ENCODE measurements at places on chromosomes 11 and 22.

GRCh38 chr11:95739108-95739938, 50.3 kb downstream of the FAM76B start:
- no peak for DNase-seq

GRCh38 chr11:64056213-64056785, 20.6 kb downstream of the FLRT1 start:
- DNase-seq, result no peak

GRCh38 chr22:40123387-40123786, 54.3 kb upstream of the TNRC6B start:
- DNase-seq, result no peak

DNA sequence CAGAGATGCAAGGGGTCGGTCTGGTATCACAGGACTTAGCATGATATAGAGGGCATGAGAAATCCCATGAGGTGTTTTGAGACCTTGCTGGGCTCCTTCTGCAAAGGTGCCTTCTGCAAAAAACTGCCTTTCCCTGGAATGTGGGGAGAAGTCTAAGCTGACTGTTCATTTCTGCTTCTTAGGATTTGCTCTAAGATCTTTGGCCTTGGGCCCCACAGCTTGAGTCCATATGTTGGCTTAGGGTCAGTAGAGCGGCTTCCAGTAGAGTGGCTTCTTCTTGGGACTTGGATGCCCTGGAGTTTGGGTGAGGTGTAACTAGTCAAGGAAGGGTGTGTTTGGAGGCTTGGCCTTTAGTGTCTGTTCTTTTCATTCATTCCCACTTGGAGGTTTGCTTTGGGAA, 37.0 kb downstream of the AMPD3 start:
- DNase-seq, result peak; percentile 16

DNA sequence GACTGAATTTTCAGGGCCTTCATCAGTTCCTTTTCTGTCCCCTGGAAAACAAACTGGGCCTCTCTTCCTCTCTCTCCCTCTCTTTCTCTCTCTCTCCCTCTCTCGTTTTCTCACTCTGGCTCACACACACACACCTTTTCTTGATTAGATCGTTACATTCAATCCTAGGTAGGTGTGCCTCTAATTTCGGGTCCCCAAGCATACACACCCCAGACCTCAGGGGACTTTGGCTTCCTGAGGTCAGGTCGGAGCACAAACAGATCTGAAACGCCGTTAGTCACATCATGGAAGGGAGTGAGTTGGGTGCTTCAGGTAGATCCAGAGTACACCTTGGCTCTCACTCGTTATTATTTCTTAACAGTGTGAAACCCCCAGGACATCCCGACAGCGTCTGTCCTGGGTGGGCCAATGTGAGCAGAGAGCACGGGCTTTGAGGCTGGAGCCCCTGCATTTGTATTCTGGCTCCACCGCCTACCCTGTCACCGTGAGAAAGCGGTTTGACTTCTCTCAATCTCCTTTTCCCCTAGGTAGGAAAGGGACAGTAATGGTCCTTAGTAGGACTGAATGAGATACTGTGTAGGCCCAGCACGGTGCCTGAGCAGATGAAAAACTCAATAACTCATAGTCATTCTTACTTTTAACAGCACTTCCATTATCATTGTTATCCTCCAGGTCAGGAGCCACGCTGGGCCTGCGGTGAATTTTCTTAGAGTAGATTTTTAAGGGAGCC, 37.3 kb upstream of the POU2AF1 start:
- peak; percentile 35 for DNase-seq

DNA sequence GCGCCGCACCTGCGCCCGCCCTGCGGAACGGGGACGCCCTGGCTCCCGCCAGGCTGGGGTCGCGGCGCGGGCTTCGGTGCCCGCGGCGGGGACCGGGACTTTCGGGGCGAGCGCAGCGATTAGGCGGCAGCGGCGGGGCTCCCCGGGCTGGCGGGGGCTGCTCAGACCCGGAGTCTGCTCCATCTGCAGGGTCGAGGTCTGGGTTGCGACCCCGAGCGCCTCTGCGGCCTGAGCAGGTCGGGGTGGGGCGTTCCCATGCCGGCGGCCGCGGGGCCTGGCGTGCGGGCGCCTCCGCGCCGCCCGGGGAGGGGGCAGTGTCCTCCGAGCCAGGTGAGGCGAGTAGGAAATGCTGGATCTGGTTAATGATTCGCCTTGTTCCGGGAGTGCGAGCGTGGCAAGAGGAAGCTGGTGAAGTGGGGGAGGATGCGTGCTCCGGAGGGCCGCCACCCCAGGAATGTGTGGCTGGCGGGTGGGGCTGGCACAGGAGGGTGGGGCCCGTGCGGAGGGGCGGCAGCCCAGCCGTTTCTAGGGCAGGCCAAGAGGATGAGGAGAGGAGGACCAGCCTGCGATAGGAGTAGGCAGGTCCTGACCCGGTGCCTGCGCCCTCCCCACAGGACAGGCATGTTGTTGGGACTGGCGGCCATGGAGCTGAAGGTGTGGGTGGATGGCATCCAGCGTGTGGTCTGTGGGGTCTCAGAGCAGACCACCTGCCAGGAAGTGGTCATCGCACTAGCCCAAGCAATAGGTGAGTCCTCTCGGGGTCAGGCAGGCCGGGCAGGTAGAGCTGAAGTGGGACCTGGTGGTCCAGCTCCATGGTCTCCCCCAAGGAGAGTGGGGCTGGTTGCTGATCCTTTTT, 606 bp downstream of the RASSF7 start:
- peak; percentile 75 for DNase-seq

GRCh38 chr22:31286360-31287255, 5.7 kb downstream of the PIK3IP1 start:
- DNase-seq, result no peak

- no peak for DNase-seq
These were observed 72.0 kb downstream of the CYTH4 start for GRCh38 chr22:37354261-37354660.

DNA sequence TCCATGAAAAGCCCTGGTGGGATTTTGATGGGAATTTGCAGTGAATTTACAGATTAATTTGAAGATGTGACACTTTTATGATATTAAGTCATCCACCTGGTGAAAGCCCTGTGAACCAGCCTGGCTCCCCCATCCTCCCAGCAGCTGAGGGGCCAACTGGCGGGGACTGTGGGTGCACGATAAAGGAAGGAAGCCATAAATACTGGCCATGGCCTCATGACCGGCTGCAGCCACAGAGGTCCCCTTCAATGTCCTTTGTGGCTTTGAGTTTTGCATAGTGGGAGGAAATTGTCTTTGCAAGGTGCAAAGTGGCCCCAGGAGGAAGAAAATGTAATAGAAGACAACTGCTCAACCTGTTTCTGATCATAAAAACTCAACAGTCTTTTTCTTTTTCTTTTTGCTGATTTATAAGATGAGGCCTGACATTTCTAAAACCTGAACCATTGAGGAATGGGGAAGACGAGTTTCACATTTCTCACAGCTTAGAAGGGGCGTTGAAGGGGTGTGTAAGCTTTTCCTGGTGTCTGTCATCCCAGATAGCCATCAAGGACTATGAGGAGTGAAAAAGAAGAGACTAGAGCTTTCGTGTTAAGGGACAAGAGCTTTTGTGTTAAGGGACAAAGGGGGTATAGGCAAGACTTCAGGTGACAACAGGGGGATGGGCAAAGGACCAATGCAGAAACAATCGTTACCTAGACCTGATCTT, 6.3 kb upstream of the NDUFV1 start:
- no peak for DNase-seq

GRCh38 chr22:42217019-42217751, 53.3 kb downstream of the TCF20 start:
- DNase-seq, result no peak

DNA sequence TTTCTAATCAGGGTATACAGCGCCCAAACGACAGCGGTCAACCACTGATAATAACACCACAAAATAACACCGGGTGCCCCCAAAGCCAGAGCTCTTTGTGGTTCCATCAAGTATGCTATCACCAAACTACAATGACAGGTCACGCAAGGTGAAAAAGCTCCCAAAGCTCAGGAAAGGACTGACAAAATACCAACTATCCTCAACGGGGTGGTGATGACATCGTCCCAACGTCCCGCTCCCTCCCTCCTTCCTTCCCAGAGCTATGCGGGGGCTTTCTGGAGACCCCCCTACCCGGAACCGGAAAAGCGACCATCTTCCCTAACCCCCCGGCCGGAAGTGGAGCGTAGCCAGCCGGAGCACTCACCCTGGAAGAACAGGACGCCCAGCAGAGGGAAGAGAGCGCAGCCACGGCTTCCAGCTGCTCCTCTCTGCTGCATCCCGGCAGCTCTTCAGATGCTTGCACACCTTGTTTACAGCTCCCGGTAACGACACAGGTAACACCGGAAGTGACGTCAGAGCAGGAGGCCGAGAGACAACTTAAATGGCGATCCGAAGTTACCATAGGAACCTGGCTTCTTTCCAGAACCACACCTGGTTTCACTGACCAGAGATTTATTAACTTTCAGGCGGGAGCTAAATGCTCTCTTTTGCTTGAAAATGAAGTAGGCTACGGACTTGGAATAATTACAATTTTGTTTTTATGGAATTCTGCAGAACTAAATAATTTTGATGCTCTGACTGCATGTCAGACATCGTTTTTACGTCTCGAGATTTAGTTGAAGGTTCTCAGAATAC, at the start of gene MPZL3:
Gene MPZL3, minus strand, starts transcription at position 508 of the 795 bp plus-strand sequence. Its CDS starts 71 bp downstream, at position 437.
- peak; percentile 93 for DNase-seq

- no peak for DNase-seq
These were observed 15.6 kb upstream of the CHRNA10 start for GRCh38 chr11:3686751-3687150.

GRCh38 chr22:28435982-28436381, 243.7 kb downstream of the TTC28 start:
- no peak for DNase-seq

GRCh38 chr11:93330446-93330984, at the start of gene DEUP1:
Gene DEUP1 (plus strand): TSS chr11:93330742. CDS start chr11:93332260, 1,518 bp downstream.
- peak; percentile 79 for DNase-seq

- DNase-seq, result no peak
These were observed 161.2 kb upstream of the PLET1 start for GRCh38 chr11:112421879-112422278.

DNA sequence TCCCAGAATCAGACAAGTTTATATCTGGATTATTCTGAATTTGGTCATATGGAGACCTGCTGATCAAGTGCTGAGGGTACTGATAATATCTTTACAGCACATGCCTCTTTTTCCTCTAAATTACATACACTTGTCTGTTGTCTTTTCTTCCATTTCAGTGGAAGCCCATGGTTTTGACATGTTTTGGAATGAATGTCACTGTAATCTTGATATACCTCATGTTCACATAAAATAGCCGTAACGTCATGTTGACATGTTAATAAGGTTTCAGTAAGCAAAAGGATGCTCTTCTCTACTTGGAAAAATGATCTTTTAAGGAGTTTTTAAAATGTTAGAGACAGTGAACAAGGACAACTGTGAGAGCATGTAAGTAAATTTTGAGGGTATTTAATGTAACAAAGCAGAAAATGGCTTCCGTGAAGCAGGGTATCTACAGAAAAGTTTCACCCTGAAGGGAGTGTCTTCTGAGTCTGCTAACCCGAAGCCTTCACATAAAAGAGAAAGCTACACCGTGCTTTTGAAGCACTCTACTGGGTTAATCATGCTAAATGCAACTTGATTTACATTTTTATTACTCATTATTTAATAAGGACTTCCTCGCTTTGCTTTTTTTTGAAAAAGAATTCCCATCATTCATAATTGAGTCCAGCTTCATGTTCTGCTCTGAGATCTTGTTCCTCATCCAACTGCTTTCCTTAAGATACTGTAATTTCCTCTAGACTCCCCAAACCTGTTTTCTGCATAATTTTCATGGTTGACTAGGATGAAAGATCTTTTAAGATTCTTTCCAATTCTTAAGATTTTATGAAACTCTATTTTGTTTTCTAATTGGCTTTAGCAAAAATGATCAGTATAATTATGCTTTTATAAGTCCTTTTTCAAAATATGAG, 56.2 kb downstream of the YAP1 start:
- no peak for DNase-seq

- no peak for DNase-seq
These were observed 264 bp downstream of the CHEK1 start for GRCh38 chr11:125625225-125625629.

DNA sequence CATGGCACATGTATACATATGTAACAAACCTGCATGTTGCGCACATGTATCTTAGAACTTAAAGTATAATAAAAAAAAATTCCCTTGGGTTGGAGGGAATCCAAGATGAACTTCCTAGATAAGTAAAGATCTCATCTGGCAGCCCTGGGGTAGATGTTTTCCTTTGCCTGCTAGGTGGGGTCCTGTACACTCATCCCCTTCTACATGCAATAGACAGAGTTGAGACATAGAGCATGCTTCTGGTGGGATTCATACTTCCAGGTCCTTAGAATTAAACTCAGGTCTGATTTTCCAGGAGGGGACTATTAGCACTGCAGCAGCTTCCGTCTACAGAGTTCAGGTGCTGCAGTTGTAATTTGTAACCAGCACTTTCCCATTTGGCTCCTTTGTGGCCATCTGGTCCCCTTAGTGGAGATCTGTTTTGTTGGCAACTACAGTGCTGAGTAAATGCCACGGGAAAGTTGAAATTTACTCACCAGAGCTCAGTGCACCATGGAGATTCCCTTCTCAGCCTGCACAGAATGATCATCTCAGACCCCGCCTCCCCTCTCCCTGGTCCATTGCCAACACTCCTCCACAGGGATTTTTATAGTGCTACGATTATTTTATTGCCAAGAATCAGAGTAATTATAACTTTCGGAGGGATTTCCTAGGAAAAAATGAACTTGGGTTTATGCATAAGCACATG, 220.1 kb upstream of the E2F8 start:
- no peak for DNase-seq

DNA sequence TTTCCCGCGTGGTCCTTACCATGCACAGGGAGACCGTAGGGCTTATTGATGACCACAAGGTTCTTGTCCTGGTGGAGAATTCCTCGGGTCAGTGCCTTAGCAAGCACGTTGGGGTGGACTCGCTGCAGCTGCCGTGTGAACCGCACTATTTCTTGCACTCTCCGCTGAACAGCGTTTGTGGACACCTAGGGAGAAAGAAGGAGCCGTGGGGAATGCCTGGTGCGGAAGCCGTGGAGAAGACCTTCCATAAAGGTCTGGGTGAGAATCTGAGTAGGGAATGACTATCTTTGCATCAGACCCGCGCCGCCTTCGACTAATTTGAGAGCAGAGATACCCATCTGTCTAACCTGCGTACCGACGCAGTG, 597 bp downstream of the RPUSD4 start:
- no peak for DNase-seq

GRCh38 chr22:20015971-20016733, 471 bp downstream of the ARVCF start:
- peak; percentile 83 for DNase-seq

DNA sequence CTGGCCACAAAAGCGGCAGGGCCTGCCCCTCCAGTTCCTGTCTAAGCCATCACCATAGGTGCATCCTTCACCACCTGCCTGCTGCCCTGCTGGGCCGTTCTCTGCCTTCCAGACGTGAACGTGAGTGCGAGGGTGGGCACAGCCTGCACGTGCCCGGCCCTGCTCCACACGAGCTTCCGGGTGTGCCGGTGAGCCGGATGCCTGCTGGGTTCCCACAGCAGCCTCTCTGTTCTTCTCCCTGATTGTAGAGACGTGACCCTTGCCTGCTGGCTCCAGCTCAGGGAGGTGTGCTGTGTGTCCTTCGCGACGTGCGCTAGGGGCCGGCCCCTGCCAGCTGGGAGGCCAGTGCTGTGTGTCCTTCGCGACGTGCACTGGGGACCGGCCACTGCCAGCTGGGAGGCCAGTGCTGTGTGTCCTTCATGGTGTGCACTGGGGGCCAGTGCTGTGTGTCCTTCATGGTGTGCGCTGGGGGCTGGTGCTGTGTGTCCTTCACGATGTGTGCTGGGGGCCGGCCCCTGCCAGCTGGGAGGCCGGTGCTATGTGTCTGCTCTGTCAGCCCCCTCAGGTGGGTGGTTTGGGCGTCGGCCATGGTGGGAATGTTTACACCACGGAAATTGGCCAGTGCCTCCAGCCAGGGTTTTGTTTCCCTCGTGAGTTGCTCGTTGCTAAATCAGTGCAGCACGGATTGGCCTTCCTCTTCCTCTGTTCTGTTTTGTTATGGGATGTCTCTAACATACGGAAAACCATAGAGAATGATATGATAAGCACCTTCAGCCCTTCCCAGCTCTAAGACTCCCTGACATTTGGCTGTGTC, 35.4 kb upstream of the BRSK2 start:
- DNase-seq, result no peak

Data from endodermal cell (in vitro differentiated cells).